ENCODE measurements at places on chromosomes 5 and 9.

- peak; percentile 23 for DNase-seq
Measured at GRCh38 chr9:70639853-70640814, 225.7 kb upstream of the KLF9 start.

DNA sequence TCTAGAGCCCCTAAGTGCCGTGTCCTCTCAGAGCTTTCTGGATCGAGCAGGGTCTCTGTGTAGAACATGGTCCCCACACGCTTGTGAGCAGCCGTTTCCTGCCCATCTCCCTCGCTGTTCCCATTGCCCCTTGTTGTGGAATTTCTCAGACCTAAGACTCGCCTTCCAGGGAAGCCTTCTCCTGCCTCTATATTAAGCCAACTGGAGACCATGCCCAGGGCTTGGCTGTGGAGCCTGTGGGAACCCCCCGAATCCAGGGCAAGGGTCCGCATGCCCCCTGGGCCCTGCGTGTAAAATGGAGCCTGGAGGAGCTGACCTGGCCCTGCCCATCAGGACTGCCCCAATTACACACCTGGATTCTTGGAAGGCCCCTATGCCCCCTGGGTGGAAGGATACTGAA is 14.5 kb upstream of the SPATA31E1 start:
- DNase-seq, result no peak

GRCh38 chr5:176844706-176845391 is 34.5 kb downstream of the UNC5A start:
- no peak for DNase-seq

- no peak for DNase-seq
Measured at GRCh38 chr5:165757791-165758190, 2252.4 kb downstream of the MAT2B start.

- DNase-seq, result peak; percentile 28
Measured at GRCh38 chr9:129584136-129584535, 36.8 kb downstream of the C9orf50 start.

DNA sequence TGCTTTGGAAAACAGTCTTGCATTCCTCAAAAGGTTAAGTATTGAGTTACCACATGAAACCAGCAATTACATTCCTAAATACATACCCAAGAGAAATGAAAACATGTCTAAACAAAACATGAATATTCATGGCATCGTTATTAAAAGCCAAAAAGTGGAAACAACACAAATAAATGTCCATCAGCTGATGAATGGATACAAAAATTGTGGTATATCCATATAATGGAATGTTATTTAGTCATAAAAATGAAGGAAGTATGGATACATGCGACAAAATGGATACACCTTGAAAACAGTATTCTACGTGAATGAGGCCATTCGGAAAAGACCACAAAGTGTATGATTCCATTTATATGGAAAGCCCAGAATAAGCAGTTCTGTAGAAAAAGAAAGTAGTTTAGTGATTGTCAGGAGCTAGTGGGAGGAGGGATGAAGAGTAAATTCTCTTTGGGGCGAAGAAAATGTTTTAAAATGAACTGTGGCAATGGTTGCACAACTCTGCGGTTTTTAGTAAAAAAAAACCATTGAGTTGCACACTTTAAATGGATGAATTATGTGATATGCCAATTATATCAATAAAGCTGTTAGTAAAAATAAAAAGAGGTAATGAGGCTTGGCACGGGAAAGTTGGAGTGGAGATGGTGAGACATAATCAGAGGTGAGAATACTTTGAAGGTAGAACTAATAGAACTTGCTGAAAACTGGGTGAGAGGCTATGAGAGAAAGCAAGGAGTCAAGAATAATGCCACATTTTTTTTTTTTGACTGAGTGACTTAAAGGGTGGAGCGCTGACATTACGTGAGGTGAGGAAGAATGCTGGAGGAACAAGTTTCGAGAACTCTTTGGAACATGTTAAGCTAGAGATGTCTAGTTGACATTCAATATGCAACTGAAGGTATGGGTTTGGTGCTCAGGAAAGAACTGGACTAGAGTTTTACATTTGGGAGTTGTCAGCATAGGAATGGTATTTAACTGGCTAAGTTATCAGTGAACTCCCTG is 194.9 kb upstream of the ZNF608 start:
- no peak for DNase-seq

DNA sequence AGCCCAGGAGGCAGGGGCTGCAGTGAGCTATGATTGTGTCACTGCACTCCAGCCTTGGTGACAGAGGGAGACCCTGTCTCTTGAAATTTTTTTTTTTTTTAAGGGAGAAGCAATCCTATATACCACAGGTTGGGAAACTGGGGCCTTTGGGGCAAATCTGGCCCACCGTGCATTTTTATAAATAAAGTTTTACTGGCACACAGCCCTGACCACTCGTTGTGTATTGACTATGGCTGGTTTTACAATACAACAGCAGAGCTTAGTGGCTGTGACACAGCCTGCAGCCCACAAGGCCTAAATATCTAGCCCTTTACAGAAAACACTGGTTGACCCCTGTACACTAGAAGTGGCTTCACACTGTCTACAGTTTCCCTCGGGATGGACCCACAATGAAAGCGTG is 58.0 kb downstream of the SECISBP2 start:
- no peak for DNase-seq

GRCh38 chr9:37028420-37029031 is 5.5 kb downstream of the PAX5 start:
- DNase-seq, result no peak

DNA sequence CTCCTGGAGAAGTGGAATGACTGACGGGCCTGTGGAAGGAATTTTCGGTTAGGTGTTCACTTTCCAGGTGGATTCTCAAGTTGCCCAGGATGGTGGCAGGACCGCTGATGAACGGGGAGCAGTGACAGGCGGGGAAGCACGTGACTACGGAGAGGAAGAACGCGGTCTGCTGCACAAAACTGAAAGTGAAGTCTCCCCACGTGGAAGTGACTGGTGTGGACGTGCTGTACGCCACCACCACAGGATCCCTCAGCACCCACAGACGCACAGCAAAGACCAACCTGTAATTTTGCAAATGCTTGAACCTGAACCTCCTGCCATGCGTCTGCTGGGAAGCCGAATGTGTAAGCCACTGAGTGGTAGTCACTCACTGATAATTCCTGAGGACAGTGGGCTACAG is 51.4 kb downstream of the RNF130 start:
- no peak for DNase-seq

DNA sequence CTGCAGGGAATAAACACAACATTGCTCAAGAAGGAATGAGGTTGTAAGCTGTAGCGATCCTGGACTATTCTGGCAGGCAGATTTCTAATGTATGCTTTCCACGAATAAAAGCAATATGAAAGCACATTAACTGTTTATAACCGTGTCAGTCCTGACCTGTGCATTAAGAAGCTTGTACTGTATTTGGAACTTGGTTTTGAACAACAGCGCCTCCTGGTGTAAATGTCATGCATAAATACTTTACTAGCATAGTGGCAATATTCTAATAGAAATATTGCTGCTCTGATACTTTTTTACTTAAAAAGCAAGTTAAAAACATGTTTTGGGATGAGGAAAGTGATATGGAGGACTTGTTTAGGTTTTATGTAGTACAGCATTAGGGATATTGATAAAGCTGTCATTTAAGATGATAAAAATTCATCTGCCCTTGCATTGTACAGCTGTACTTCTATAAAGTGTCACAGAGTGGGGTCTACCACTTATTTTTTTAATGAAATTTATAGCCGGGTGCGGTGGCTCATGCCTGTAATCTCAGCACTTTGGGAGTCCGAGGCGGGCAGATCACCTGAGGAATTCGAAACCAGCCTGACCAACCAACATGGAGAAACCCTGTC is 70.7 kb upstream of the GNE start:
- DNase-seq, result no peak

GRCh38 chr5:33539212-33539611 is 98.4 kb downstream of the TARS1 start:
- no peak for DNase-seq

DNA sequence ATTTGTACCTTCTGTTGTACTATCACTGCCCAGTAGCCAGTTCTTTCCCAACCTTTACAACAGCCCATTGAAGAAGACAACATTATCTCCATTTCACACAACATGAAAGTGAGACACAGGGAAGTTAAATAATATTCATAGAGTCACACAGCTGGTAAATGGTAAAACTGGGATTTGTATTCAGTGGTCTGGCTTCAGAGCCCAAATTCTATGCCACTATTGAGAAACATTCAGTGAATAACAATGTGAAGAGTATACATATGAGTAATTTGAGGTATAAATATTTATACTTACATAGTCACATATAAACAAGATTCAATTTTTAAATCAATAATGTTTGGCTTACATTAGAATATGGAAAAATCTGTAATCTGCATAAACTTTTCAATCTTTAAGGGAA is 13.8 kb downstream of the SMIM15 start:
- no peak for DNase-seq

DNA sequence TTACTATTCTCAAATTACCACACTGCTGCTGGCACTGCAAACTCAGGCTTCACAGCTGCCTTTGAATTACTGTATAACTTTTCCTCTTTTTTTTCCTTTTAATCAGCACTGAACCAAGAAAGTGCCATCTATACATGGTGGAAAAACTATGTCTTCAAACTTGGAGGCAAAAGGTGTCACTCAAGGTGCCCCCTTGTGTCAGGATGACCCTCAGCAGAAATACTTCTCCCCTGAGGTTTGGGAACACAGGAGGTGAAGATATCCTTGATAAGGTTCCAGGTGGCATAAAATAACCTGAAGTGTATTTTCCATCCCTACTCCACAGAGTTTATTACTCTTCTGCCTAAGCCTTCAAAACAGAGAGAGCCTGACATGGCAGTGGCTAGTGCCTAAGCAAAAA is 14.5 kb downstream of the FRMD3 start:
- no peak for DNase-seq

- no peak for DNase-seq
Measured at GRCh38 chr9:127121628-127122175, 733 bp downstream of the ANGPTL2 start.

GRCh38 chr5:148759101-148759500 is 67.3 kb upstream of the ADRB2 start:
- DNase-seq, result no peak

GRCh38 chr9:12922224-12922866 is 147.5 kb downstream of the LURAP1L start:
- no peak for DNase-seq

- no peak for DNase-seq
Measured at GRCh38 chr9:105023788-105024187, 95.8 kb upstream of the ABCA1 start.

DNA sequence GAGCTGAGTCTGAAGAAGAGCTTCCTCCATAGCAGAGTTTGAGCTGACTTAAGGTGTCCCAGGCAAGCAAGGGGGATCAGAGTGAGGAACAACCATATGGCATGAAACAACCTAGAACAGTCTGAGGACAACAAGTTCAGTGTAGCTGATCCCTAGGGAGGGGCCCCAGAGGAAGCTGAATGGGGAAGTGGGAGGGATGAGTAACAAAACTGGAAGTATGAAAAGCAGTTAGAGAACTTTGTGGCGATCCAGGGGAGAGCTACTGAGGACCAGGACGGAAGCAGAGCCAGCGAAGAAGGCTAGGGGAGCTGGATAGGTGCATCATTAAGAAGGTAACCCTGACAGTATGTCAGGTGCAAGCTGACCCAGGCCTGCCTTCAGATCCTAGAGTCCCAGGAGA is 580.8 kb downstream of the BNC2 start:
- no peak for DNase-seq

DNA sequence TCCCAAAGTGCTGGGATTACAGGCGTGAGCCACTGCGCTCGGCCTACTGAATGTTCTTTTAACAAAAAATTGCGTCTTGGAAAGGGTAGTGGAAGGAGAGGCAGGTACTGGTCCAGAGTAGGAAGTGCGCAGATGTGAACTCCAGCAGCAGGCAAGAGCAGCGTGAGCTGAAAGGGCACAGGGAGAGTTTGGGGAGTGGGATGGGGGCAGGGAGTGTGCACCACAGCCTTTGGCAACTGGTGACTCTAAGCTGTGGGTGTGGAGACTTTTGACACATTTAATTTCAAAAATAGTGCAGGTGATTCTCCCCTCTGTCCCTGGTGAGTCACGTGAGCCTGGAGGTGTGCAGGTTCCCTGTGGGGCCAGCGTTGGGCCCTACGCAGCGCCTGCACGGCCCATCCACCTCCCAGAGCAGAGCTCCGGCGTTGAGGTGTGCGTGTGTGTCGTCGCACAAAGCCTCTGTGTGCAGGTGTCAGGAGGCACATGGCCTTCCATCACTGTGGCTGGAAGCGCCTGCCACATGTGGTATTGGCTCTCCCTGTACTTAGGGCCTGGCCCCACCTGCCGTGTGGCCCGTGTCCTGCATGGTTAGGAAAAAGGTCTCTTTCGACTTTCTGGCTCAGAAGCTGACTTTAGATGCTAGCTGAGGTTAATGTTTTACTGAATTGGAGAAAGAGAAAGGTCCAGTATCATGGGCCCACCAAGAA is 11.5 kb downstream of the SQSTM1 start:
- DNase-seq, result no peak

DNA sequence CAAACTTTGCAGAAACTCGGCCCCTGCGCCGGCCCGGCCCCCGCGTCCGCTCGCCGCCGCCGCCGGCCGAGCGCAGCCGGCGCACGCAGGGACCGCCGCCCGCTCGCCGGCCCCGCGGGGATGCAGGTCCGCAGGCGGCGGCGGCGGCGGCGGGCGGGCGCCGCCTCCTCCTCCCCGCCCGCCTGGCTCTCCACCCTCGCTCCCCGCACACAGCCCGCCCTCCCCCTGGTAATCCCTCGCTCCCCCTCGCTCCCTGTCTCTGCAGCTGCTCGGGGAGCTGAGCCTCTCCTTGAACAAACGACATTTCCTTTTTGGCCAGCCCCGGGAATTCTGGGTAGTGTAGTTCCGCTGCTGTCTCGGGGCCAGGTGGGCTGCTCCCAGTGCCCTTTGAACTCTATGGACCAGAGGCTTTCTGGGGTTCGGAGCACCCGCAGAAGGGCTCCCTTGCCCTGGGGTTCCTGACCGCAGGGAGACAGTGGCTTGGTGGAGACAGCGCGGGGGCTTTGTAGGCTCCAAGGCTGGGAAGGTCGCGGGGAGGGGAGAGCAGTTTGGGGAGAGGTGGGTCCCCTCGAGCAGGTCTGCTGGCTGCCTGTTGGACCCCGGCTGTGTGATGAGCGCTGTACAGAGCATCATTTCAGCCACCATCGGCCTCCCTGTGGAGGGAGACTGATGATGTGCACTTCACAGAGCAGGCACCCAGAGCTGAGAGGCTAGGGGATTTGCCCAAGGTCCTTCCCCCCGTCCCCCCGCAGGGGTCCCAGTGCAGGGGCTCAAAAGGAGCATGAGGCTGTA is 1.8 kb upstream of the FAM78A start:
- peak; percentile 78 for DNase-seq

GRCh38 chr9:77507212-77507961 is 140.7 kb downstream of the GNA14 start:
- no peak for DNase-seq

- DNase-seq, result no peak
Measured at GRCh38 chr5:59300930-59301329, 592.6 kb downstream of the PDE4D start.

- DNase-seq, result no peak
Measured at GRCh38 chr5:102792705-102793104, 37.6 kb downstream of the PAM start.

DNA sequence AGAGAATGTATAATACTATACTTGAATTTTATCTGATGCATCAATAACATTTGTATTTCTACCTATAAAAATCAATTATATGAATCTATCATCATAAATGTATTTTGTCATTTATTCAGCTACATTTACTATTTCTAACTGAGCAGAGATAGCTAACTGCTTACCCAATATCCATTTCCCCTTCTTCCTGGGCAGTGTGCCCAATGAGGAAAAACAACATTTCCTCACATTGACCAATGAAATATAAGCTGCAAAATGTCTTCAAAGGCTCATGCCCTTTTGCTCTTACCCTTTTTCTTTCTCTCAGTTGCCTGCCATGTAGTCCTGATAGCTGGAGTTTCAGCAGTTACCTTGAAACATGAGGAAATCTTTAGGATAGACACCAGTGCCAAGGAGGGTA is 385.8 kb upstream of the PCSK5 start:
- no peak for DNase-seq

- DNase-seq, result no peak
Measured at GRCh38 chr9:94096819-94097577, 12.7 kb downstream of the PTPDC1 start.

Data from cerebellar nuclear complex (tissue), 1 donor.